Fibroblast of skin of right quadriceps (primary cell): ENCODE measurements at places on chromosomes 5 and 9.

- DNase-seq, result no peak
Observed at GRCh38 chr9:132383462-132383883, 23.2 kb downstream of the TTF1 start.

- DNase-seq, result no peak
Observed at GRCh38 chr5:154059039-154059430, 20.3 kb downstream of the MFAP3 start.

DNA sequence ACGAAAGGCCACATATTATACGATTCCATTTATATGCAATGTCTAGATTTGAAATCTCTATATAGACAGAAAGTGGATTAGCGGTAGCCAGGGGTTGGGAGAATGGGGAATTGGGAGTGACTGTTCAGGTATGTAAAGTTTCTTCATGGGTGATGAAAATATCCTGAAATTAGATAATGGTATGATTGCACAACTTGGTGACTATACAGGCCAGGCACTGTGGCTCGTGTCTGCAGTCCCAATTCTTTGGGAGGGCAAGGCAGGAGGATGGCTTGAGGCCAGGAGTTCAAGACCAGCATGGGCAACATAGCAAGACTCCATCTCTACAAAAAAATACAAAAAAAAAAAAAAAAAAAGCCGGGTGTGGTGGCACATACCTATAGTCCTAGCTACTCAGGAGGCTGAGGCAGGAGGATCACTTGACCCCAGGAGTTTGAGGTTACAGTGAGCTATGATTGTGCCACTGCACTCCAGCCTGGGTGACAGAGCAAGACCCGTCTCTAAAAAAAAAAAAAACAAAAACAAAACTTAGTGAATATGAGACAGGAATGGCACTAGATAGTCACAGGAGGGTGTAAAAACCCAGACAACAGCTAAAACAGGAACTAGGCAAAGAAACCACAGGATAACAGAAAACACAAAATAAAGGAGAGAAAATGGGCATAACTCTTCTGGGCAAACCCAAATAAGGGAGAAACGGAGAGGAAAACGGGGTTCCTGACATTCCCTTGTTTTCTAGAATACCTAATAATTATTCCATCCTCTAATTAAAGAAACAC lies 72.1 kb upstream of the ZNF618 start:
- DNase-seq, result no peak

DNA sequence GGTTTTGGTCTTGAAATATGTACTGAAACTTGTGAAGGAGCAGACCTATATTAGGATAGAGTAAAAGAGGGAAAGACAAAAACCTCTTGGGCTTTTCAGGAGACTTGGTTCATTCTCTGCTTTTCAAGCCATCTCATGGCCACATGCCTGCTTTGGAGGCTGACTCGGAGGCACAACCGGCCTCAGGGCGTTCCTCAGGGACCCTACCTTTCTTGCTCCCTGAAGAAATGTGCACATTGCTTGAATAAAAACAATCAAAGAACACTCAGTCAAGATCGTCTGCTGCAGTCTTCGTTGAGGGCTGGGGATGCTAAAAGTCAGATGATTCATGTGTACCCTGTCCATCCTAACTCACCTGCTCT lies 994 bp downstream of the IRGM start:
- DNase-seq, result no peak

DNA sequence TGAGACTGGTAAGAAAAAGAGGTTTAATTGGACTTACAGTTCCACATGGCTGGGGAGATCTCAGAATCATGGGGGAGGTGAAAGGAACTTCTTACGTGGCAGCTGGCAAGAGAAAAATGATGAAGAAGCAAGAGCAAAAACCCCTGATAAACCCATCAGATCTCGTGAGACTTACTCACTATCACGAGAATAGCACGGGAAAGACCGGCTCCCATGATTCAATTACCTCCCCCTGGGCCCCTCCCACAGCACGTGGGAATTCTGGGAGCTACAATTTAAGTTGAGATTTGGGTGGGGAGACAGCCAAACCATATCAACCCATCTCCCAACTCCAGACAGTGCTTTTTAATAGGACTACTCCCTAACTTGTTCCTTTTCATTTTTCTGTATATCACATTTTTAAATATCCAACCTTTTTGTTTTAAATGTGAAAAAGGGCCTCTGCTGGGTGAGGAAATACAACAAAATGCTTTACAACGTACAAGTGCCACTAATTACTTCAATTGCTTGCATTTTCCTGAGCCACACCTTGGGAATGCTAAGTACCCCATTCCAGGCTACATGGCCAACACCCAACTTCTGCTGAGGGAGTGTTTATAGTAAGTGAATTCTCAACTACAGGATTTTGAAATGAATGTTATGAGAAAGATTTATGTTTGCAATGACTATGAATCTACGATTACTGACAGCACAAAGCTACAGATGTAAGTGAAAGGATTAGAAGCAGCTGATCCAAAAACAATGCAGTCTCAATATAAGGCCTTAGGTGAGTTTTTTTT lies 294.1 kb upstream of the CD180 start:
- DNase-seq, result peak; percentile 24

GRCh38 chr5:3301306-3301705 lies 294.3 kb upstream of the IRX1 start:
- DNase-seq, result no peak
